ENCODE measurements at places on chromosomes 4 and X.
A peak's percentile ranks its signal among the peaks of the same experiment; 100 is the strongest.

DNA sequence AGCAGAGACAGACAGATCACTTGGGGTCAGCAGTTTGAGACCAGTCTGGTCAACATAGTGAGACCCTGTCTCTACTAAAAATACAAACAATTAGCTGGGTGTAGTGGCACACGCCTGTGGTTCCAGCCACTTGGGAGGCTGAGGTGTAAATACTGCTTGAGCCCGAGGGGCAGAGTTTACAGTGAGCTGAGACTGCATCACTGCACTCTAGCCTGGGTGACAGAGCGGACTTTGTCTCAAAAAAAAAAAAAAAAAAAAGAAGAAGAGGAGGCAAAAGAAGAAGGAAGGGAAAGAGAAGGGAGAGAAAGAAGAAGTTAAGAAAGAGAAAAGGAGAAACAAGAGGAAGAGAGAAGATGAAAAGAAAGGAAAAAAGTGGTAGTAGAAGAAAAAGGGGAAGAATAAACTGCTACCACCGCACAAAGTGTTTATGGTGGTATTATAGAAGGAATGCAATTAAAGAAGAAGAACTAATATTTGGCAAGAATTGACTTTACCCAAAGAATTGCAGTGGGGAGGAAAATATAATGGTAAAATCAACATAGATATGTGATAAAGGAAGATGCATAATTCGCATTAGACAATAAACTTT lies 19.6 kb upstream of the NSUN7 start:
- DNase-seq, result no peak

GRCh38 chr4:851701-852430 lies 25.9 kb upstream of the CPLX1 start:
- DNase-seq, result no peak

DNA sequence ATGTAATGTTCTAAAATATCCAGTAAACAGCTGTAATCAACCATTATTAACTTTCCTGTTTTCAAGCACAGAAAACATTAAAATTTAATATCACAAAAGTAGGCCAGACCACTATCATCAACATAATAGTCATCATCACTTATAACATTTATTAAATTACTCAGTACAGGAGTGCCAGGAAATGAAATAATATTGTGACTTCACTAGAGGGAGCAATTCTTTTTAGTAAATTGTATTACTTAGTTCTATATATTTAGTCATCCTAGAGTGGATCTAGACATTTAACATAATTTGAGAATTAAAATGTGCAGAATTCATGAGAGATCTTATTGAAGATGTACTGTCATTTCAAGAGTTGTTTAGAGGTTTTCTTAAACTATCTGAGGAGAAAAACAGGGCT lies 33.6 kb downstream of the PITX2 start:
- DNase-seq, result no peak

DNA sequence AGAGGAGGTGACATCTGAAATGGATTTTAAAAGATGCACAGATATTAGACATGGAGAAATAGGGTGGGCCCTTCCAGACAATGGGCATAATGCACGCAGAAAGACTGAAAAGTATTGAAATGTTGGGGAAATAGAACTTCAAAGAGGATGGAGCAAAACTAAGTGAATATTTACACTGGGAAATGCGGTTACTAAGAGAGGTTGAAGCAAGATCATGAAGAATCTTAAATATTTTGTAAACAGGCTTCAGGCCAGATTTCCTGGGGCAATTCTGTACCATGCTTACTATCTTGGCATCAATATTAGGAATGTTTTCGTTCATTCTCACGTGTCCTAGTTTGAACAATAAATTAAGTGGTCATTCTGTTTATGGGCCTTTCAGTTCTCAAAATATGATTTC lies 216.3 kb downstream of the ADAMTS3 start:
- no peak for DNase-seq

DNA sequence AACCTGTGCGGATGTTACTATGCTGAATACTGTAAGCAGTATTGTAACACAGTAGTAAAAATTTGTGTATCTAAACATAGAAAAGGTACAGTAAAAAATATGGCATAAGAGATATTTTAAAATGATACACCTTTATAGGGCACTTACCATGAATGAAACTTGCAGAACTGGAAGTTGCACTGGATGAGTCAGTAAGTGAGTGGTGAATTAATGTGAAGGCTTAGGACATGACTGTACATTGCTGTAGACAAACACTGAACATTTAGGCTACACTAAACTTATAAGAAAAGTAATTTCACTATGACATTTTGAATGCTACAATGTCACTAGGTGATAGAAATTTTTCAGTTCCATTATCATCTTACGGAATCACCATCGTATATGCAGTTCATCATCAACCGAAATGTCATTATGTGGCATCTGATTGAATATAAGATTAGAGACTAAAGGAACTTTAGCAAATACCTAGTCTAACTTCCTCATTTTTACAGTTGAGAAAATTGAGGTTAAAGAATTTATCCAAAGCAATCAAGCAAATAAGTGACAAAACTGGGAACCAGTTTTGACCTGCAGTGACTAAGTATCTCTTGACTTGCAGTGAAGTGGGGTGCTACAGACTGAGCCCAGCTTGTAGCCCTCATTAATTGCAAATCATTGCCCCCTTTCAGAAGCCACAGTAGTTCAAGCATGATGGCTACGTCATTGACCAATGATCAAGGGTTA lies 55.3 kb downstream of the EGF start:
- no peak for DNase-seq

GRCh38 chrX:9443327-9443726 lies 21.5 kb upstream of the TBL1X start:
- no peak for DNase-seq

DNA sequence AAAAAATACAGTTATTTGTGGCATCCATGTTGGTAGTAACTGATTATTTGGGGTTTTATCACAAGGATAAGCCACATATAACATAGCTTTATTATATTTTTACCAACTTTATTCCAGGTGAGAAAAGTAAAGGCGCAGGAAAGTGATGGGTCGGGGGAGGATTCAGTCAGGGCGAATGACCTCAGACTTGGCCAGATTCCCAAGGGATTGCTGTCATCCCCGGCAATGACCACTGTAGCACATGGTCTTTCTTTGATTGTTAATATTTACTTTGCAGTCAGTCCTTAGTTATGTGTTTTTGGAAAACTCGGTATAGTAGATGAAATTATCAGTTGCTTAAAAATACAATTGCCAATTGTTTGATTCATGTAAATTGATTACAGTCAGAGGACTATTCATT lies 17.6 kb downstream of the GRIA3 start:
- no peak for DNase-seq

DNA sequence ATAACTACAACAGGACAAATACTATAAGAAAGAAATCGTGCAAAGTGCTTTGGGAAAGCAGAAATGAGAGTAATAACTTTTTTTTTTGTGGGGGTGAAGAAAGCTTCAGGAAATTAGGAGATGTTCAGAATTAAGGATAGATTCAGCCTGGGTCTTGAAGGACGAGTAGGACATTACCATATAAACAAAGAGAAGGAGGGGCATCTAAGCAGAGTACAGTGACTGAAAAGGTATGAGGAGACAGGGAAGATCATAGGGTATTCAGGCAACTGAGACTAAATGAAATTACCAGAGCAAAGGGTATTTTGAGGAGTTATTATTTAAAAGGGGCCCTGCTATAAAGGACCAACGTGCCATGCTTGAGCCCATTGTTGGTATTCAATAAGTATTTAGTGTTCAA lies 3.1 kb upstream of the STAP1 start:
- no peak for DNase-seq

DNA sequence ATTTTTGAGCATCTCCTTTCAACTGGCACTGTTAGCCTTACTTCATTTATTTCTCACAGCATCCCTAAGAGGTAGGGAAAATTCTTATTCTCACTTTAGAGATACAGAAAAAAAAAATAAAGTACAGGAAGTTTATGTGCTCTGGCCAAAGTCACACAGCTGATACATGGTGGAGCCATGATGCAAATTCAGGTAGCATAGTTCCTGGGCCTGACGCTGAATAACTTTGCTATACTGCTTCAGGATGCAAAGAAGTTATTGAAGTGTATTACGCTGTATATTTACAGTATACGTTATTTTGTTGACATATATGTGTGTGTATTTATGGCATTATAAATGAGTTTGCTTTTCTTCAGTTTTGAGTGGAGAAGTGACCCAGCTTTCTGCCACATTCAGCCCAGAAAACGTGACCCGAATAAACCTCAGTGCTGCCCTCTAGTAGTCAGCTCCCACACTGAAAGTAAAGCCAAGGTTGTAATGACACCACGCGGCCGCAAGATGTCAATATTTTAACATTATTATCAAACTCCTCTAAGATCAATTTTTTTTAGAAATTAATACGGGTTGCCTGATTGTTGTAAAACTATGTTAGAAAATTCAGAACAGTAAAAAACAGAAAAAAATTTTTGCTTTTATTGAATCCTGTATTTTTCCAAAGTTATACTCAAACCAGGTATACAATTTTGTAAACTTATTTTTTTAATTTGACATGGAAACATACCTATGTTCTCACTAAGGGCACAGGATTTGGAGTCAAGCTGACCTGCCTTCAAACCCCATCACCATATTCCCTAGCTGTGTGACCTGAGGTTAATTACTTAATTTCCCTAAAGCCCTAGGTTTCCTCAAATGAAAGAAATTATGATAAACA lies 3.8 kb upstream of the GUCY2F start:
- DNase-seq, result peak; percentile 91

DNA sequence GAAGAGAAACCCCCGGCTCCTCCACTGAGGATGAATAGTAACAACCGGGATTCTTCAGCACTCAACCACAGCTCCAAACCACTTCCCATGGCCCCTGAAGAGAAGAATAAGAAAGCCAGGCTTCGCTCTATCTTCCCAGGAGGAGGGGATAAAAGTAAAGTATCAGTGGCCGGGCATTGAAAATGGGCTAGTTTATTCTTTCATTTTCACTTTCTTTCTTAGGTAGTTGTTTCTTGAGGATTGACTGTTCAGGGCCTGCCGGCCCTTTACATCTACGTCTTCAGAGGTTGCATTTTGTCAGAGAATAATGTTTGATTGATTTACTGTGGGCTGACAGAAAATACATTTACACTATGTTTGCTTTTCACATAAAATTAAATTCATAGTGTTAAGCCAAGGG lies 27.1 kb downstream of the PAK3 start:
- no peak for DNase-seq

DNA sequence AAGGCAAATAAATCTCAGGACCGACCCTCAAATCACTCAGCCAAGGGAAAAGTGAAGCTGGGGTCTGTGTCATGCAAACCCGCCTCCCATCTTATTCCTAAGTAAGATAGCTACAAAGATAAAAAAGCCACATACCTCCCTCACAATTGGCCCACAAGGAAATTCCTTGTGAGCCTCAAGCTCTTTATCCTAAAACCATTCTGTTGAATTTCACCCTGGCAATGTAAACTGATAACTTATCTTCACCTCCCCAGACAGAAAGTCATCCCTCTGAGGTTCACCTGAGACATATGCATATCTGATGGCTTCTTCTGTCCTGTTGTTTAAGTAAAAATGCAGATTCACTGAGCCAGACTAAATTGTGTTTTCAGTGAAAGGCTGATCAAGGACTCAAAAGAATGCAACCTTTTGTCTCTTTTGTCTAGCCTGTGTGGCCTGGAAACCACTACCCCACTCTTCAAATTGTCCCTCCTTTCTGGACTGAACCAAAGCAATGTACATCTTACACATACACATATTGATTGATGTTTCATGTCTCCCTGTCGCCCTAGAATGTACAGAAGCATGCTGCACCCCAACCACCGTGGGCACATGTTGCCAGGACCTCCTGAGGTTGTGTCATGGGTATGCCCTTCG lies 91.3 kb downstream of the MFAP3L start:
- peak; percentile 64 for DNase-seq

GRCh38 chrX:136708348-136708747 lies 60.4 kb downstream of the CD40LG start:
- no peak for DNase-seq

- DNase-seq, result peak; percentile 34
Observed at GRCh38 chrX:39381422-39381821, 580.2 kb downstream of the MID1IP1 start.

DNA sequence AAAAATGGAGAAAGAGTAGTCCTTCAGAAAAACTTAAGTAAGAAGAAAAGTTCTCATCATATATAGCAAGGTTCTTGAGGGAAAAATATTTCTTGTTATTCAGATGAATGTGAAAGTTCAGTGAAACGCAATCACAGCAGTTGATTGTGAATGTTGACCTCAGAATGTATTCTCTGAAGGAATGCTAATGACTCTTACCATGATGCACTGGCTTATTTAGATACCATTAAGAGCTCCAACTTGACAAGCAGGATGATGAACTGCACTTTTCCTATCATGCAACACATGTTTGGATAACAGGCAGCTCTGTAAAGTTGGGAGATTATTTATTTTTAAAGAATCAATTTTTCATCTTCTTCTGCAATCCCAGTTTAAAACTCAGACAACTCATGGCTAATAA lies 115.5 kb upstream of the MYOZ2 start:
- DNase-seq, result no peak

DNA sequence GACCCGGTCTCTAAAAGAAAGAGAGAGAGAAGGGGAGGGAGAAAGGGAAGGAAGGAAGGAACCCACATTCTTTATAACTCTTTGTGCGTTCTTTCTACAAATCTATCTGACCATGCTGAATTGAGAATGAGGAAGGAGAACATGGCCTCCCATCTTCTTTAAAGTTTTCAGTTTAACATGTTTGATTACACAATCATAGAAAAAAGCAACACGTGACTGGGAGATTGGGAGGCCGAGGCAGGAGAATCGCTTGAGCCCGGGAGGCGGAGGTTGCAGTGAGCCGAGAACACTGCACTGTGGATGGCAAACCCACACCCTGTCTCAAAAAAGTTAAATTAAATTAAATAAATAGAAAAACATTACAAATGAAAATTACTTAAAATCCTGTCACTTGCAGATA lies 254.5 kb downstream of the RAPGEF2 start:
- DNase-seq, result no peak

DNA sequence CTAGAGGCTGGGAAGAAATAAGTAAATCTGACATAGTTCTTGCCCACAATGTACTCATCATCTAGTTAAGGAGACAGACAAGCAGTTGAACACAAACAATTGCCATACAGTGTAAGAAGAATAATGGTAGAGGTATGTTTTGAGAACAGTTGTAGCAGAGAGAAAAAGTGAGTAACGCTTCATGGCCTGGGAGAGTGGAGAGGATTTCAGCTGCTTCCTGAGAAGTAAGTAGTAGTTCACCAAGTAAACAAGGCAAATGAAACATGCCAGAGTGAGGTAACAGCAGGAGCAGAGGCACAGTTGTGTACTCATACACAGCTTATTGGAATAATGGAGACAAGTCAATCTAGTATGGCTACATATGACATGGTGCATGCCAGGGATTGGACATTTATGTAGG lies 53.6 kb upstream of the RAP2C start:
- DNase-seq, result no peak

- DNase-seq, result no peak
Observed at GRCh38 chr4:11640584-11640983, 211.9 kb upstream of the HS3ST1 start.

DNA sequence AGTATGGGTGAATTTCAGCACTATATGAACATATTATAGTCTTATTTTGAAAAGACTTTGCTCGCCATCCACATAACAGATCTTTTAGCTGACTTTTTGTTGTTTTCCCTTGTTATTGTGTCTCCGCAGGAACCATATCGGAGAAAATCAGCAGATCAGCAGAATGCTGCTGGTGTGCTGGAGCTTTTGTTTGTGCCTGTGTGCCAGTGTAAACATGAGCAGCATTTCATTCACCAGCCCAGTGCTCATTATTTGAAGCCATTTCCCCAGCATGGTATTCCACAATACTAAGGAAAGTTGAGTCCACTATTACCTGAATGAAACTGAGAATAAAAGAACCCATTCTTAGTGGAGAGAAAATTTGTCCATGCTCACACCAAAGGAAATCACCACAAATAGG lies 261.8 kb upstream of the ARX start:
- no peak for DNase-seq
